Common myeloid progenitor, CD34-positive (primary cell): ENCODE measurements at places on chromosomes 16 and 17.

GRCh38 chr17:47633996-47634395 lies 15.7 kb upstream of the KPNB1 start:
- H3K4me1 ChIP-seq = peaks cover 5% of the 10 kb centered on the region
- H3K27me3 ChIP-seq = no peaks in the 10 kb centered on the region
- H3K4me3 ChIP-seq = no peak overlapping the region
- DNase-seq = no peak

- H3K27me3 ChIP-seq = no peaks in the 10 kb centered on the region
- no peak overlapping the region for H3K4me3 ChIP-seq
- no peaks in the 10 kb centered on the region for H3K4me1 ChIP-seq
Measured at GRCh38 chr17:20242271-20242670, 225.1 kb downstream of the LGALS9B start.

DNA sequence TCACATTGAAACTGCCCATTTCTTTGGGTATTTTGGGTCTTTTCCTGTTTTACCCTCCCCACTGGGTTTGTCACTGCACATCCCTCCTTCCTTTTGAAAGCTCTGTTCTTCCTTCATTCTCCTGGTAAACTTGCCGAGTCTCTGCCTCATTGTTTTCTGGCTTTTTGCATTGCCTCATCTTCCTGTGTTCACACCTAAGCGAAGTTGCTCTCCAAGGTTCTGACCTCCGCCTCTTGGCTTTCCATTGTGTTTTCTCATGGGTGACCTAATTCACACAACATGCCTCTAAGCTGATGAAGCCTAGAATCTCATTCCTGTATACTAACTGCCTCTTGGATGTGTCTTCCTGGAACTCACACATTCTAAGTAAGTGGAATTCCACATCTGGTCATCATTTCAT lies 1096.1 kb upstream of the EEF2KMT start:
- DNase-seq = no peak
- H3K4me3 ChIP-seq = no peak overlapping the region
- no peaks in the 10 kb centered on the region for H3K4me1 ChIP-seq
- no peaks in the 10 kb centered on the region for H3K36me3 ChIP-seq
- H3K27ac ChIP-seq = no peak overlapping the region

DNA sequence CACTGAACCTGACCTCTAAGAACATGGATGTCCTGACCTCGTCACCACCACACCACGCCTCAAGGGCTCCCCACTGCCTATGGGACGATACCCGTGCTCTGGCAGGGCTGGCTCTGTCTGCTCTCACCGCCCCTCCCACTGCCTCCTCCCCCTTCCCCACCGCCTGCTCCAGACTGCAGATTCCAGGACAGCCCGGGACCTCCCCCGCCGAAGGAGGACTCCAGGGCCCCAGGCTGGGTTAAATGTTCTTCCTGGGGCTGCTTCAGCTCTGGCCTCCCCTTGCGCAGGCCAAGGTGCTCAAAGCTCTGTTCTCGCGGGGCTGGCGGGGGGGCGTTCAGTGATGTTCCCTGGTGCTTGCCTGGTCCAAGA lies 3.1 kb downstream of the NPW start:
- DNase-seq = peak; percentile 56
- H3K4me1 ChIP-seq = peaks cover 42% of the 10 kb centered on the region
- peaks cover 34% of the 10 kb centered on the region for H3K27me3 ChIP-seq
- H3K4me3 ChIP-seq = no peak overlapping the region

DNA sequence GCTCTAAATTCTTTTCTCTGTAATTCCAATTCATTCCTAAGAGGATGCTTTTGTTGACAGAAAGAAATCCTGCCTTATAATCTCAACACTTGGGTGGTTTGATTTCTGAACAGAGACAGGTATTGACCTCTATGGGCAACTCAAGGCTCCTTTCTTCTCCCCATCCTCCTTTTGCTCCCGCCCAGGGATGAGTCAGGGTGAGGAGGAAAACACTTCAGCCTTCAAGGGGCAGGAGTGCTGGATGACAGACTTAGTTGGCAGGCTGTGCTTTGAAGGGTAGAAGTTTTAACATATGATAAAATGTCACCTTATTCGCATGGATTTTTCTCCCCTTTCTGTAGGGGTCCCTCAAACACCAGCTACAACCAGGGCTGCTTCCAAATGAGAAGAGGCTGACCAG lies 16.7 kb upstream of the TOM1L1 start:
- no peak for DNase-seq
- H3K36me3 ChIP-seq = no peaks in the 10 kb centered on the region
- H3K4me3 ChIP-seq = no peak overlapping the region
- no peaks in the 10 kb centered on the region for H3K4me1 ChIP-seq
- H3K27me3 ChIP-seq = no peaks in the 10 kb centered on the region

GRCh38 chr17:76272541-76273444 lies 7.6 kb downstream of the UBALD2 start:
- H3K4me1 ChIP-seq = peaks cover 63% of the 10 kb centered on the region
- no peak for DNase-seq
- H3K36me3 ChIP-seq = peaks cover 17% of the 10 kb centered on the region
- peak overlapping the region; percentile 54 for H3K4me3 ChIP-seq
- H3K27me3 ChIP-seq = no peaks in the 10 kb centered on the region

DNA sequence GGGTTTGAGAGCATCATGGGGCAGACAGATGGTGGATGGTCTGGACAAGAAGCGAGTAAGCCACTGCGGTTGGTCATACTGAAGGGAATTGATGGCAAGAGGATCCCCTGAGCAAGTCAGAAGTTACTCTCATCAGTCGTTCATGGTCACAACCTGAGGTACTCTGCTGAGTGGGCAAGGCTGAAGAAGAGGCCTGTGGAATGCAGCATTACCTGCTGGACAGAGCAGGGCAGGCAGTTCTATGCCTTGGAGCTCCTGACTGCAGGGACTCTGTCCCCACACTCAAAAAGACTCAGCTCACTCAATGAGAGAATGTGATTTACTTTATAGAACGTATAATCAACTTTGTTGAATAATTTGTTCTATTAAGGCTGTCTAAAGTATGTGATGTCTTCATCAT lies 28.3 kb downstream of the ALDH3A2 start:
- H3K27me3 ChIP-seq = no peaks in the 10 kb centered on the region
- no peak for DNase-seq
- H3K4me1 ChIP-seq = no peaks in the 10 kb centered on the region
- peaks cover 6% of the 10 kb centered on the region for H3K36me3 ChIP-seq

GRCh38 chr16:69563605-69564580 lies 1.9 kb upstream of the NFAT5 start:
- H3K4me1 ChIP-seq = peaks cover 22% of the 10 kb centered on the region
- peak; percentile 88 for DNase-seq
- H3K27ac ChIP-seq = peak overlapping the region; percentile 96
- H3K4me3 ChIP-seq = peak overlapping the region; percentile 87
- no peaks in the 10 kb centered on the region for H3K36me3 ChIP-seq

DNA sequence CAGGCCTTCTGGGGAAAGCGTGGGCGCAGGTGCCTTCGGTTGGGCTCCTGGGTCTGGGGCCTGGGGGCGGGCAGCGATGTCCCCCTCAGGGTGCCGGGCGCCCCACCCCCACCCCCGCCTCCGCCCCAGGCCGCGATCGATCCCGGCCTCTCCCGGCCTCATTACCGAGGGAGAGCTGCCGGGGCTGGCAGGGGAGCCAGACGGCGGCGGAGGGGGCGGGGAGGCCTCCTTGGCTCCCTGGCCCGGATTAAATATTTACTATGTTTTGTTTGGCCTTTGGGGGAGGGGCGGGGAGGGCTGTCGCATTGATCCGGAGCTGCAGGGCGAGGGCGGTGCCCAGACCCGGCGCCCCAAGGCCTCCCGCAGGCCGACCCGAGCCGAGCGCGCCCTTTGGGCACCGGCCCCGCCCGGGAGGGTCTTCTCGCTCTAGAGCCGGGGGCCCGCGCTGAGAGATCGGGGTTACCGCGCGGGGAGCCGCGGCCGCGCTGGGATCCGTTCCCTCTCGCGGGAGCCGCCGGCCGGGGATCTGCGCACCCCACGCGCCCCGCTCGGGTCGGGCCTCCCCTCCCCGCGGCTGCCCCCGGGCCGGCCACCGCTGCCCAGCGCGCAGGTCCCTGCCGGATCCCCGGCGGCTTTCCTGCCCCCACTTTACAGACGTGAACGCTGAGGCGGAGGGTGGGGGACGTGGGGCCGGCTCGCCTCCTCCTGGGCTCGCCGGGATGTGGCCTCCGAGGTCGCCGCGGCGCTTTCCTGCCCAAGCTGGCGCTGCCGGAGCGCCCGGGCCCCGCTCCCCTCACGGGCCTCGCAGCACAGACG lies 27.0 kb downstream of the RTN4RL1 start:
- H3K4me3 ChIP-seq = peak overlapping the region; percentile 51
- peak; percentile 38 for DNase-seq
- H3K4me1 ChIP-seq = no peaks in the 10 kb centered on the region
- peaks cover 31% of the 10 kb centered on the region for H3K27me3 ChIP-seq

GRCh38 chr17:42287977-42288802 lies at the start of gene STAT5A:
TSS of gene STAT5A (plus strand) at chr17:42288498. CDS start at chr17:42289412, 914 bp downstream.
- peaks cover 22% of the 10 kb centered on the region for H3K36me3 ChIP-seq
- peak within 1 kb of the TSS; percentile 70 for H3K4me3 ChIP-seq
- H3K4me1 ChIP-seq = peaks cover 49% of the 10 kb centered on the region
- DNase-seq = peak; percentile 83
- H3K27me3 ChIP-seq = no peaks in the 10 kb centered on the region

GRCh38 chr17:34176440-34176839 lies 78.6 kb upstream of the CCL2 start:
- no peak overlapping the region for H3K4me3 ChIP-seq
- H3K4me1 ChIP-seq = peaks cover 13% of the 10 kb centered on the region
- H3K27ac ChIP-seq = no peak overlapping the region

DNA sequence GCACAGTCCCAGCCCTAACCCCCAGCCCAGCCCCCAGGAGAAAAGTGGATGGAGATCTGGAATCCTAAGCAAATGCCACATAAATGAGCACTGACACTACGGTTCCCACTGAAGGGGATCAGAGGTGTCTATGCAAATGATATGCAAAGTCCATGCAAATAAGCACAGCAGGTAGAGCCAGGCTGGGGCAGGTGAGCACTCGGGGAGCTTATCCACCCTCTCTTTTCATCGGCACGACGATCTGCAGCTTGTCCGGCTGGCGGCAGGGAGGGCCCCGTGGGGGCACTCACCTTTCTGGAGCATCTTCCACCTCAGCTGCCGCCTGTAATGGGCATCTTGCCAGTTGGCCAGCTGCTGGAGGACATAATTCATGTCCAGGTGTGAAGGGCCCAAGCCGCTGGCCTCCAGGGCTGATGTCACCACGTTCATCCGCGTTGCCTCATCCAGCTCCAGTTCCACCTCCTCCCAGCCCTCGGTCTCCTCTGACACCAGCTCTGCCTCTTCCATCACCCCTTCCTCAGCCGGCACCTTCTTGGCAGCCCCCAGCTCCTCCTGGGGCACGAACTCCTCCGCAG lies 9.9 kb downstream of the HAP1 start:
- H3K4me1 ChIP-seq = no peaks in the 10 kb centered on the region
- H3K36me3 ChIP-seq = no peaks in the 10 kb centered on the region
- no peak overlapping the region for H3K27ac ChIP-seq
- H3K4me3 ChIP-seq = no peak overlapping the region
- no peaks in the 10 kb centered on the region for H3K27me3 ChIP-seq

GRCh38 chr16:75483222-75483621 lies 12.0 kb downstream of the CHST6 start:
- no peaks in the 10 kb centered on the region for H3K36me3 ChIP-seq
- no peaks in the 10 kb centered on the region for H3K27me3 ChIP-seq
- no peaks in the 10 kb centered on the region for H3K4me1 ChIP-seq
- no peak overlapping the region for H3K4me3 ChIP-seq
- no peak for DNase-seq

- no peak overlapping the region for H3K27ac ChIP-seq
- no peak overlapping the region for H3K4me3 ChIP-seq
- H3K27me3 ChIP-seq = no peaks in the 10 kb centered on the region
- H3K4me1 ChIP-seq = peaks cover 2% of the 10 kb centered on the region
- no peaks in the 10 kb centered on the region for H3K36me3 ChIP-seq
Measured at GRCh38 chr17:34226011-34226743, 28.9 kb upstream of the CCL2 start.

DNA sequence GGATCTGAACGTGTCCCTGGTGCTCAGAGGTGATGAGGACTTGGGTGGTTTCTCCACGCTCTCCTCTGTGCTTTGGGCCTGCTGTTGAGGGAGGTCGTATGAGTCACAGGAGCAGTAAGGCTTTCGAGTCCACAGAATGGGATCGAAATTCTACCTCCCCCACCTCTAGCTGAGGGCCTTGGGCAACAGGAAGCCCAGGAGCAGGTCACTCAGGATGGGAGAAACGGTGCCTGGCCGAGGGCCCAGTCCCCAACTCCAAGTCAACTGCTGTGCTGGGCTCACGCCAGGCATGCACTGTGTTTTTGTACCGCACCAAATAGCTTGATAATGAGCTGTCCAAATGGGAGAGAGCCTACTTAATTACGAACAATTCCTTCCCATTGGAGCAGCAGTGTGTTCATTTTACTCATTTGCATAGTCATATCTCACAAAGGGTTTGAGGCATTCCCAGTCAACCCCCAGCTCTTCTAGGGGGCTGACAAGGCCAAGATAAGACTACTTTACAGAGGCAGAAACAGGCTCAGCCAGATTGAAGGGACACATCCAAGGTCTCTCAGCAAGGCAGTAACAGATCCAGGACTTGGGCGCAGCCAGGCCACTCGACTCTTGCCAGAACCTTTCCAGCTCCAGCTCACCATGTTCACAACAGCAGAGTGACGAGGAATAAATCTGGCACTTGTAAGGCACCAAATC lies 53.6 kb downstream of the WNT3 start:
- no peaks in the 10 kb centered on the region for H3K4me1 ChIP-seq
- DNase-seq = no peak
- no peaks in the 10 kb centered on the region for H3K36me3 ChIP-seq
- peaks cover 8% of the 10 kb centered on the region for H3K27me3 ChIP-seq
- H3K27ac ChIP-seq = no peak overlapping the region

DNA sequence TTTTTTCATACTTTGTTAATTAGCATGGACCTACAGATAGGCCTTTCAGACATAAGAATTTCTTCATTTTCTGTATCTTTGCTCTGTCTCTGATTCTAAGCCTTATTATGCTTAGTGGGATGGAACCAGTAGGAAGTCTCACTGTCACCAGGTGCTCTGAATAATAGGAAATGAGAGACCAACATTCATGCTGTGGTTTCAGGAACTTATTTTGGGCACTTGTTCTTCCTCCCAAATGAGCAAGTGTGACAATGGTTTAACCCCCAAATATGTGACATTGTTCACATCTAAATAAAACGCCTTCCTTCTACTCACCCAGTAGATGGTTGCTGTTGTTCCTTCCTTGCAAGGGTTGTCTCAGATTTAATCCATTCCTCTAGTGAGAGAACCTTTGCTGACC lies 100.2 kb downstream of the SYCE1L start:
- H3K27me3 ChIP-seq = no peaks in the 10 kb centered on the region
- no peaks in the 10 kb centered on the region for H3K36me3 ChIP-seq
- no peak for DNase-seq
- no peaks in the 10 kb centered on the region for H3K4me1 ChIP-seq
- no peak overlapping the region for H3K4me3 ChIP-seq
